ENCODE measurements at places on chromosomes 3 and 15.

DNA sequence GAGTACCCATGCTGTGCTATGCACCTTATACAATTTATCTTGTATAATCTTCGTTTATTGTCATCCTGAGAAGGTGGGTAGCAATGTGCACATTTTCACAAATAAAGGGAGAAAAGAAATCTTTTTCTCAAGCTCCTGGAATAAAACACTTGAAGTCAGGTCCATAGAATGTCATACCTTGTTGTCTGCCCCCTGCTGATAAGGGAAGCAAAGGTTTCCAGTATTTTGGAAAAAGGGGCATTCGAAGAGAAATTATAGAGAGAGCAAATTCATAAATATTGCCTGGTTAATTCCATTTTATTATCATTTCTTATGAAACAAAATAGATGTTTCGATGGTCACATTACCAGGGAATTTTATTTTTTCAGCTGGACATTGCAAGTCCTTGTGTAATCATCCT, 277.8 kb downstream of the RAP2B start:
- DNase-seq: no peak

DNA sequence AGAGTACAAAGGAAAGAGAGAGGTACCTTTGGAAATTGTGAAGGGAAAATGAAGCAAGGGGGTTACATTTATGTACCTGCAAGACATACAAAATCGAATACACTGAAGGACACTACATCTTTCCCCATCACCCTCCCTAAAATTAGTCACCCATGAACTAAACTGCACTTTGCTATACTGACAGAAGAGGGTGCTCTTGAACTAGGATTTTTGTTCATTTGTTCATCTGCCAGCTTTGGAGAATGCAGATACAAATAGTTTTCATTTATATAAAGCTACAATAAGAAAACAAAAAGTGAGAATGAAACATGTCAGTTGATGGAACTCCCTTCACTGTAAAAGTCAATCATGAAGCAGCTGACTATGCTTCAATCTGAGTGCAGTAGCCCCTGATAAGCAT, 55.7 kb downstream of the PCCB start:
- no peak for DNase-seq

DNA sequence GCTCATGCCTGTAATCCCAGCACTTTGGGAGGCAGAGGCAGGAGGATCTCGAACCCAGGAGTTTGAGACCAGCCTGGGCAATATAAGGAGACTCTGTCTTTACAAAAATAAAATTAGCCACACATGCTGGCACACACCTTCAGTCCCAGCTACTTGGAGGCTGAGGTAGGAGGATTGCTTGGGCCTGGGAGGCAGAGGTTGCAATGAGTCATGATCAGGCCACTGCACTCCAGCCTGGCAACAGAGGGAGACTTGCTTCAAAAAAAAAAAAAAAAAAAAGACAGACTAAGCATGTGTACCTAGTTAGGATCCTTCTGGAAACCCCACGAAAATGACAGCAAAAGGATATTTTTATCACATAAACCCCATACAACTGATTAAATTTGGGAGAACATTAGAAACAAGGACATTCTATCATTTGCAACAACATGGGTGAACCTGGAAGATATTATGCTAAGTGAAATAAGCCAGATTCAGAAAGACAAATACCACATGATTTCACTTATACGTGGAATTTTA, 44.9 kb downstream of the METTL6 start:
- DNase-seq: no peak

DNA sequence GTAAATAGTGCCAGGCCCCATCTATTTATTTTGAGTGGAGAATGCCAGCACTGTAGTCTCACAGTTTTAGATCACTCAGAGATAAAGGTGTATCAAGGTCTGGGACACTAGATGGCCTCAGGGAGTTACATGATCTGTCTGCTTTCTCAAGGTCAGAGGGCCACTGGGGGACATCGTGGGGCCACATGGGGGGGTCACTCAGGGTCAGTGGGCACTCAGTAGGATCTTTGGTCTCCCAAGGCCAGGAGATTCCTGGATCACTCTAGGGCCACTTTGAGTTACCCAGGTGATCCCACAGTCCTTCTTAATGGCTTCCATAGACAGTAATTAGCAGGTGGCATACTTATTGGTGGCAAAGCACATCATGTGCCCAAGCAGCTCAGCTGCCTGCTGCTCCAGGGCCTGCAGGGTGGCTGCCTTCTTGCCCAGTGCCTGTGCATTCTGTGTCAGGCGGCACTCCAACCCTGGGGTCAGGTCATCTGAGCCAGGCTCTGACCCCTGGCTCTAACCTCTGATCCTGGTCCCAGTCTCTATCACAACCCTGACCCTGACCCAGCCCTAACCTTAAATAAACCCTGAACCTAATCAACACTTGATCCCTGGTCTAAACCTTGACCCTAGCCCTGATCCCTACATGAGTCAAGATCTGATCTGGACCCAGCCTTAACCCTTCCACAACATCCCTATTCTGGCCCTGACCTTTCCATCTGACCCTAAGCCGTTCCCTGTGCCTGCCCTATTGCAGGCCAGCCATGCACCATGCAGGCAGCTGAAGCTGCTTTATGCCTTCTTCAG, 1.8 kb upstream of the LAMB2 start:
- DNase-seq: no peak

Measured in activated T-cell treated with anti-CD3 and anti-CD28 coated beads for 4 hours (primary cell).